Left kidney (tissue), 8 donors: ENCODE measurements at places on chromosomes 4 and X. TPM values are rescaled to one million over a fixed set of nuclear protein-coding genes. Genes with fewer than 3 reads are reported as not detected.

The SLC4A4 gene
- polyA plus RNA-seq: 81.7 TPM

The BRS3 gene
- polyA plus RNA-seq: 0.12 TPM

The APLN gene
- polyA plus RNA-seq: 4.4 TPM

The L1CAM gene
- polyA plus RNA-seq: 46.9 TPM

The GABRA4 gene
- polyA plus RNA-seq: 0.20 TPM

The TLR10 gene
- 0.40 TPM for polyA plus RNA-seq
